Esophagus muscularis mucosa (tissue), 4 donors: ENCODE measurements at places on chromosomes 11 and 22. TPM values are rescaled to one million over a fixed set of nuclear protein-coding genes. Genes with fewer than 3 reads are reported as not detected.

GLYATL1 gene
- total RNA-seq, result not detected

DNA sequence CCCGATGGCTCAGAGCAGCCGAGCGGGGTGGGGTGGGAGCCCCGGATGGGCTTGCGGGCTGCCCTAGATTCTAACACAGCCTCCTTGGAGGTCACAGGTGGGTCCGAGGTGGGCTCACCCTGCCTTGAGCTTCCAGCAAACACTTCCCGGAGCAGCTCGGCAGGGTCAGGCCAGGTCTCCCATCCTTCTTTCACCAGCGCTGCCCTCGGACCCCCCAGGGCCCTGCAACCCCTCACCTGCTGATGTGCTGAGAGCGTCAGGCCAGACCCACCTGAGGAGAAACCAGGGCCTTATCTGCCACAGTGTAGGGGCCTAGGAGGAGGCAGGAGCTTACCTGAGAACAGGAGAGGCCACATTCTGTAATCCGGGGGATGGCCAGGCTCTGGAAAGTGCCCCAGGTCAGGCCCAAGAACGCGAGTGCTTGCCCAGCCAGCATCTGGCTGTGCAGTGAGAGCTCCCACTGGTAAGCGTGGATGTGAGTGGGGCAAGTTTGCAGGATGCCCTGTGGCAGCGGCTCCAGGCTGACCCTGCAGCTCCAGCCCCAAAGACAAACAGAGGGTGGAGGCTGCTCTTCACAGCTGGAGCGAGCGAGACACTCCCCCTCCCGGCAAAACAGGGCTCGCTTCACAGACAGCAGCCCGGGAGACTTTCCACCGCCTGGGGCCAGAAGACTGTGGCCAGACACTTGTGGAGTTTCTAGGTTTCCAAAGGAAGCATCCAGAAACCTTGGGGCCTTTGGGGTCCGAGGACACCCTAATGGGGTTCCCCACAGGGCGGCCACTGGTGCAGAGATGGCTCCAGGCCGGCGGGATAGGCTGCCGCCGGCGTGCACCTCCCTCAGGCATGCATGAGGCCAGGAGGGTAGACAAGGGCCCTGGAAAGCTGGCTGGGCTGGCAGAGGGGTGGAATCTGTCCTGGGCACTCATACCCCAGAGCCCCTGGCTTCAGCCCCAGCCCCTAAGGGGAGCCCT is at the start of gene IL17REL:
TSS of gene IL17REL (minus strand) at position 555 of the 971 bp plus-strand sequence. CDS start at position 436, 119 bp downstream.
- no peak for DNase-seq

DNA sequence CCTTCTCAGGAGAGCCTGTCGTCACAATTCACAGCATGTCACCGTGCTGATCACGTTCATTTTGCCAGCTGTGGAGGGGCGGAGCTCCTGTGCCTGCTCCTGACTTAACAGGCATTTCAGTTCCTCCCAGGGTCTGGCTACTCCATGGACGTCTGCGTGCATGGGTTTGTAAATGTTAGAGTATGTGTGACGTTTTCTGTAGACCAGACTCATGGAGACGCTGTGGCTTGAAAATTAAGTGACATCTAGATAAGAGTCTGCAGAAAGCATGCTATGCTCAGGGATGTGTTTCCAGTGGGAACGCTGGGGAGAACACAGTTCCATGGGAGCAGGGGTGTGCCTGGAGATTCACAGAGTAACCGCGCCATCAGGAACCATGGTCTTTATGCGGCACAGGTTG is 804.0 kb downstream of the TBC1D22A start:
- DNase-seq, result no peak

GRCh38 chr11:2858995-2859698 is 26.4 kb downstream of the CDKN1C start:
- DNase-seq, result no peak

GRCh38 chr11:62353841-62354240 is 16.6 kb downstream of the ASRGL1 start:
- DNase-seq, result no peak

HBD gene
- total RNA-seq, result not detected
